ENCODE measurements at places on chromosomes 6 and 20. TPM values are rescaled to one million over a fixed set of nuclear protein-coding genes. Genes with fewer than 3 reads are reported as not detected.

Gene POLR1C
- 13.3 TPM for total RNA-seq

Gene SMLR1
- 22.2 TPM for total RNA-seq

Gene HRH3
- not detected for total RNA-seq

Gene RAB5IF
- total RNA-seq, result 113 TPM

Gene SLC52A3
- total RNA-seq, result 0.18 TPM
